ENCODE measurements at places on chromosomes 2 and 18.

DNA sequence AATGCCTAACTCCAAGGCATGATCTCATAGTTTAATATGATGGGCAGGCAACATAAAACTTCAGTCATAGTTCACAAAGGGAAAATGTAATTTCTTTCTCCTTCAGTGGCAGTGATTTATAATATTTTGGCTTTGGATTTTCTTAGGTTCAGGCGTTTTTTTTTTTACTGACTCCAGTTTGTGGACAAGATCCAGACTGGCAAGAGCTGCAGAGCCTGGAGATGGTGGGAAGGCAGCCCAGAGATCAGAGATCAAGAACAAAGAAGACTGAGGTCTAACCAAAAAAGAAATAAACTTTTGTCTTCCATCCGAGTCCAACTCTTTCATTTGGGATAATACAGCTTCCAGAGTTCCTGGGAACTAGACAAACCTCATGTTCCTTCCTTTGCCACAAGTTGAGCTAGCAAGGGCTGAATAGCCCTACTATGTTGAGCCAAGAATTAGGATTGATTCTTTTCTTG lies 215.3 kb upstream of the SETBP1 start:
- DNase-seq: peak; percentile 51

DNA sequence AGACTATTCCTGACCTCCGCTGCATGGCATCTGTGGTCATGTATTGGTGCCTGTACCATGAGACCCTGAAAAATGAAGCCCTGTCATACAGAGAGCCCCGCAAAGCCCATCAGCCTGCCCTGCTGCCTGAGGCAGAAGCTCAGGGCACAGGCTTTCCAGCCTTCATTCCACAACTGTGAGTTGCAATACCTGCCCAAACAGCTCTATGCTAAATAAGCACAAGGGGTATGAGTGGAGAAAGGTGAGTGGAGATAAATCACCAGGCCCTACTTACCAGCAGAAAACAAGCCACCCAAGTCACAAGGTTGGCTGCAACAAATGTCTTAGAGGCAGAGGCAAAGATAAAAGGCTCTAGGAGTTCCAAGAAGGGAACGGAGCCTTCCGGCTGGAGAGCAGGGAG lies 277.4 kb downstream of the TNS1 start:
- no peak for DNase-seq

DNA sequence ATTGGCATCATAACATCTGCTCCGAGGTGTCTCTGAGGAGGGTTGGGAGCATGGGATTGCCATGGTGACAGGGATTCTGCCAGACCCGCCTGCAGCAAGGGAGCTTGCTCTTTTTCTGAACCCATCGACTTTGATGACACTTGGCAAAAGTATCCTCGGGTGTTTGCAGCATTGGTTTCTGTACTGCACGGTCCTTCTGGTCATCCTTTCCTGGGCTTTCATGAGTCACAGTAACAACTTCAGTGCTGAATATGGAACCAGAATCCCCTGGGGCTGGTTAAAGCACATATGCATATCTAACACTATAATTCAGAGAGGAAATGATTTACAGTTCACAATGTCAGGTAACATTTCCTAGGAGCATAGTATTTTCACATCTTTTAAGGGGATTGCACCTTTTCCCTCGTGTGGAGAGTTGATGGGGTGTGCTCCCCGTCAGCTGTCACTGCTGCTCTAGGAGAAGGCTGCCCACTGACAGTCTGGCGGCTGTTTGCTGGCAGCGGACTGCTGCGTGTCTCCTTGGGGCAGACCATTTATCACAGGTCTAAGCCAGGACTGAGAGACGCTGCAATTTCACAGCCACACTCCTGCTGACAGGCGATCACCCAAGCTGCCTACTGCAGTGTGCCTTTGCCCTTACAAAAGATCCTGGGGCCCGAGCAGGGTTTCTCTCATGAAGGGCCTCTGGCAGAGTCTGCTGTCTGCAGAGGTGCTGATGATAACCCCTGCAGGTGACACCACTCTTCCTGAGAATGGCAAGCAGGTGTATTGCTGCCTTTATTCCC lies 425.3 kb downstream of the THSD7B start:
- DNase-seq: no peak

- DNase-seq: no peak
Measured at GRCh38 chr2:5562426-5562825, 129.8 kb upstream of the SOX11 start.

GRCh38 chr2:14843507-14844204 lies 211.1 kb downstream of the LRATD1 start:
- DNase-seq: no peak

- peak; percentile 60 for DNase-seq
Measured at GRCh38 chr2:76599732-76600368, 889.1 kb upstream of the GCFC2 start.

DNA sequence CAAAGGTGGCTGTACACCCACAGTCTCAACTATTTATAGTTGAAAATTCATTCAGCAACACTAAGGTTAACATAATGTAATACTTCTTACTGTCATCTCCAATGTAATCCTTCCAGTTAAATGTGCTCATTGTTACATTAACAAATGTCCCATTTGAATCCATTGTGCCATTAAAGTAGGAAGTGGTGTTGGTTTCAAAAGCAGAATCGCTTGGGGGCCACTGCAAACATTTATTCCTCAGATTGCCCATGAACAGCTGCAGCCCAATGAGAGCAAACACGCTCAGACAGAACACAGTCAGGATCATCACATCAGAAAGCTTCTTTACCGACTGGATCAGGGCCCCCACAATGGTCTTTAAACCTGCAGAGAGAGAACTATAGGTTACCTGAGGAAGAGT lies 41.4 kb downstream of the SCN3A start:
- no peak for DNase-seq

GRCh38 chr2:88167740-88168139 lies 2.4 kb upstream of the THNSL2 start:
- no peak for DNase-seq

DNA sequence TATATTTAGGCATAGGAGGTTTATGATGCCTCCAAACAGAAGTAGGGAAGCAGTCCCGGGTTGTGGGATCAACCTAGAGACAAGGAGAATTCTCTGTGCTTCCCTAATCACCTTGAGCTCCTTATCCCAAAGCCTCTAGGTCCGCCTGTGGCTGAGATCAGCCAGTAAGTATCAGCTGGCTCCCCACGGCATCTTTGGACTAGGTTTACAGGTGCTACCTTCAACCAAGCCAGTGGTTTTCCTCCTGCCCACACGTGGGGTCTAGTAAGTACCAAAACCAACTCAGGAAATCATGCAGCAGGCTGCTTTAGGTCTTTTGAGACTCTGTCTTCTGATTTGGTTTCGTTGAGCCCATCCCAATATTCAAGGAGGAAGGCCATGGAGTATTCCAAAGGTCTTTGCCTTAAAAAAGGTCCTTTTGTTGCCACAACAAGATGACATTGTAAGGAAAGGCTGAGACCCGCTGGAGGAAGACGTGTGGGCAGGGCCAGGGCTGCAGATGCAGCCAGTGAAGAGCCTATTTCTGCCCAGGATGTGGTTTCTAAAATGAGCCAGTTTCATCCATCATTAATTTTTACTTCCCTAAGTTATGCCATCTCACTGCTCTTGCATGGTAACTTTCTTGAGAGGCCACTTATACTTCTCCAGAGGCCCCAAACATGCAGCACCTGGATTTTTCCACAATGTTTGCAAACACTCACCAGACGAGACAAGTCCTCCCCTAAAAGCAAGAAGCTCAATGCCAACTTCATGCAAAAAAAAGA lies 248.7 kb downstream of the RNF152 start:
- no peak for DNase-seq

DNA sequence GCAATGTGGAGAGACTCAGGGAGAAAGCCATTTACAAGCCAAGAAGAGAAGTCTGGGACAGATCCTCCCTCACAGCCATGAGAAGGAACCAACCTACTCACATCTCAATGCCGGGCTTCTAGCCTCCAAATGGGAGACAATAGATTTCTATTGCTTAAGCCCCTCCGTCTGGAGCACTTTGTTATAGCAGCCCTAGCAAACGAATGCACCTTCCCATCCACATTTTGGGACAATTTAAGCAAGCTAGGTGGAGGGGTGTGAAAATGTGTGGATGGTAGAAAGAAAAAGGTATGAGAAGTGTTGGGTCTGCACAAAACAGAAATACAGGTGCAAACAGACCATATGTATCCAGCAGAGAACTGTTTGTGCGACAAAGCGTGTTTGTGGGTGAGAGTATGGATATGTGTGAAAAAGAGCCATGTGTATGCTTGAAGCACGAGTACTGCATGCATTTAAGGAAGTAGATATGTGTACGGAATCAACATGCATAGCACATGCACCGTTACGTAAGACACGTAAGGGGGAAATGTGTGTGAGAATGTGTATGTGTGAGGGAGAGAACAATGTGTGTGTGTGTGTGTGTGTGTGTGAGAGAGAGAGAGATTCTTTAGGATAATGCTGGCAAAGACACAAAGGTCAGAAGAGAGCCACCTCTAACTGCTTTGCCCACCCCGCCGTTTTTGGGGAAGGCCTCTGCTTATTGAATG lies 13.1 kb upstream of the E2F6 start:
- no peak for DNase-seq

- no peak for DNase-seq
Measured at GRCh38 chr2:110865188-110865587, 132.8 kb downstream of the ACOXL start.

DNA sequence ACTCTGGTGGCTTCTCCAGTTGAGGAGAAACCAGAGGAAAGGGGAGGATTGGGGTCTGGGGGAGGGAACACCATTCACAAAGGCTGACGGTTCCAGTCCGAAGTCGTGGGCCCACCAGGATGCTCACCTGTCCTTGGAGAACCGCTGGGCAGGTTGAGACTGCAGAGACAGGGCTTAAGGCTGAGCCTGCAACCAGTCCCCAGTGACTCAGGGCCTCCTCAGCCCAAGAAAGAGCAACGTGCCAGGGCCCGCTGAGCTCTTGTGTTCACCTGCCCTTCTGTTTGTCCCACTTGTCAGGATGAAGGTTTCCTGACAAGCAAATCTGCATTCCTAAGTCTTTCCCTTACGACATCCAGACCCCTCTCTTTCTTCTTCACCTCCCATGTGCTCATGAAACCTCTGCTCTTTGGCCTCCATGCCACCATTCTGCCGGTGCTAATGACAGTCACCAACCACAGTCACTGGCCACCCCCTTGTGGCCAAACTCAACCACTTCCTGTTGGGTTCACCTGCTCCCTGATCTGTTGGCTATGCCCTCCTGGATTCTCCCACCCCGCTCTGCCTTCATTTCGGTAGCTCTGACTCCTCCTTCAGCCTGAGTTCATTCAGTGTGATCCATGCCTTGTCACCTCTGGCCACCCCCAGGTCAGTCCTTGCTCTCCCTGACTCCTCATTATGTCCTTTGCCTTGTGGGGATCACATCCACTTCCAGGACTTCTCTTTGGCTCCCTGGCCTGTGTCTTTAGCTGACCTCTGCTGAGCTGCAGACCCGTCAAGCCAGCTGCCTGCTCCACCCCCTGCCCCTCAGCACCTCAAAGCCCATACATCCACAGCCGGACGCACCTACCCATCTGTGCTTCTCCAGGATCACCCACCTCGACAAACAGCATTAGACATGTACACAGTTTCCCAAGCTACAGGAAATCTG lies 17.6 kb downstream of the EMX1 start:
- peak; percentile 30 for DNase-seq

DNA sequence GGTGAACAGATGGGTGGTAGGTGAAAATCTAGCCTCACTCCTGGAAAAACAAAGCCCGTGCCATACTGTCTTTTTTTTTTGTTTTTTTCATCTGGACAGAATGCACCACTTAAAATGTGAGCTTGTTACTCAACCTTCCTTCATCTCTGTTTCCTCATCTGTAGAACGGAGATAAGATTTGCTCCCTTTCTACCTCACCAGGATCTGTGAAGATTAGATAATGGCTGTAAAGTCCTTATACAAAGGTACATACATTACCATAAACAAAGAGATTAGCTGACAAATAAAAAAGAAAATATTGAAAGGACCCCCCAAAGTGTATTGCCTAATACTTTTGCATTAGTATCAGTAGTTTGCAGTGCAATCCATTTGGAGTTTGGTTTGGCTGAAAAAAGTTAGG lies 75.4 kb upstream of the ZEB2 start:
- DNase-seq: no peak

DNA sequence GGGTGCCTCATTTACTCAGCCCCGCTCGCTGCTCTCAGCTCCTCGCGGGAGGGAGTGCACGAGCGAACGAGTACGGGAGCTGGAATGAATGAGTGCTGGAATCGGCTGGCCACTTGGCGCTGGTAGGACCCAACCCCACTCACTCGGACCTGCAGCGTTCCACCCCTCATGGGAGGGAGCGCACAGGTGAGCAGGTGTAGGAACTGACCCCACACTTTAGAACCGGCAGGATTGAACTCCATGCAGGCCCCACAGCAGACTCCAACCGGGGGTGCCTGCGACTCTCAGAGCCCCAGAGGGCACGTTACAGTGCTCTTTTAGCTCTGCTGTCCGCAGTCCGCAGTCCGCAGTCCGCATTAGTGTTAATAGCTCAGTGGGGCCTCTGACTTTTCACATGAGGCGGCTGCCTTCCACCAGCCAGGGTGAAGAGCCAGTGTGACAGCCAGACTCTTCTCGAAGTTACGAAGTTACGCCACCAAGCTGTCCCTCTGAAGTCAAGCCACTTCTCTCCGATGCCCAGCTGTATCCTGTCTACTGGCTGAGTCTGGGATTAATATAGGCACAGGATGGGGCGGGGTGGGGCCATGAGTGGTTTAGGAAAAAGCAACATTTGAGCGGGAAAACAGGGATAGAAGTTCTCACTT lies 102.7 kb upstream of the ARHGAP15 start:
- DNase-seq: peak; percentile 33

GRCh38 chr2:169464882-169465281 lies 14.4 kb upstream of the BBS5 start:
- no peak for DNase-seq

DNA sequence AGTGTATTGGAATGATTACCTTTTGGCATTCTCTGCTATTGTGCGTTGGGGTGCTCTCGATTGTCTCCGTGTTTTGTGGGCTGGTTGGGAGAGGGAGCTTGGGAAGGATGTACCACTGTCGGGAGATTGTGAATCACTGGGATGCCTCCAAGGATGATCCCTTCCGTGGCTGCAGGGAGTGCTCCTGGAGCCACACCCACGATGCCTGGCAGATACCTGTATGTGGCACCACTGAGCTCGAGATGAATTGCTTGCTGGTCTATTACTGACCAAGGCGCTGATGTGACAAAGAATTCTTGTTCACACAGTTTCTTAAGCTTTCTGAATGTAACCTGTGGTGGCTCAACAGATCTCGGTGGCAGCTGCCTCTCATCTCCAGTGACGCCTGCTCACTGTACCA lies 159.7 kb upstream of the LHCGR start:
- no peak for DNase-seq

DNA sequence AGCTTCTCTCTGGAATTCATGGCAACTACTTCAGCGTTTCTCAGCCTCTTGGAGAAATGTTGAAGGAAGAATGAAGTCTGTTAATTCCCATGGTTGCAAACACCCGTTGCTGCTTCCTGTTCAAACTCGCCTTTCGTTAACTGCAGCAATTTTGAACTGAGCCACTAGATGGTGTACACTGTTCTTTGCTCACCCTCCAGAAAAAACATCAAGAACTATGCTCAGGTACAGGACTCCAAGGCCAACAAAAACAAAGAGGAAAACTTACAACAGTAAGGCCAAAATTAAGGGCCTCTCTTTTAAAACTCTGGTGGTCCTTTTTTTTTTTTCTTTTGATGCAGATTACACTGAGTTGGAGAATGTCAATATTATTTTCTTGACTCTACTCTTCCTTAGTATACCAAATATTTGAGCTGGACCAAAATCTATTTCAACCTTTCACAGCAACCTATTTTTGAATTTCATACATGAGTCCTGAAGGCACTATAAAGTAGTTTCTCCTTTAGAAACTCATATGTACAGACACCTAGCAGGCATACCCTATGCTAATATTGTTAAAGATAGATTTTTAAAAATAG lies 58.2 kb downstream of the KLHL14 start:
- DNase-seq: no peak

GRCh38 chr2:30443081-30443480 lies 4.0 kb upstream of the LCLAT1 start:
- DNase-seq: no peak

GRCh38 chr2:43097644-43098408 lies 128.6 kb downstream of the ZFP36L2 start:
- peak; percentile 62 for DNase-seq

All from right cardiac atrium (tissue), 5 donors.